Stimulated activated memory B cell treated with anti-CD40 and anti-IgM and Interleukin-4, amounts not matched to agents 10 μg/mL and 1 μg/mL and 100 μg/mL, for 72 hours (primary cell): ENCODE measurements at places on chromosomes 7 and 10.

DNA sequence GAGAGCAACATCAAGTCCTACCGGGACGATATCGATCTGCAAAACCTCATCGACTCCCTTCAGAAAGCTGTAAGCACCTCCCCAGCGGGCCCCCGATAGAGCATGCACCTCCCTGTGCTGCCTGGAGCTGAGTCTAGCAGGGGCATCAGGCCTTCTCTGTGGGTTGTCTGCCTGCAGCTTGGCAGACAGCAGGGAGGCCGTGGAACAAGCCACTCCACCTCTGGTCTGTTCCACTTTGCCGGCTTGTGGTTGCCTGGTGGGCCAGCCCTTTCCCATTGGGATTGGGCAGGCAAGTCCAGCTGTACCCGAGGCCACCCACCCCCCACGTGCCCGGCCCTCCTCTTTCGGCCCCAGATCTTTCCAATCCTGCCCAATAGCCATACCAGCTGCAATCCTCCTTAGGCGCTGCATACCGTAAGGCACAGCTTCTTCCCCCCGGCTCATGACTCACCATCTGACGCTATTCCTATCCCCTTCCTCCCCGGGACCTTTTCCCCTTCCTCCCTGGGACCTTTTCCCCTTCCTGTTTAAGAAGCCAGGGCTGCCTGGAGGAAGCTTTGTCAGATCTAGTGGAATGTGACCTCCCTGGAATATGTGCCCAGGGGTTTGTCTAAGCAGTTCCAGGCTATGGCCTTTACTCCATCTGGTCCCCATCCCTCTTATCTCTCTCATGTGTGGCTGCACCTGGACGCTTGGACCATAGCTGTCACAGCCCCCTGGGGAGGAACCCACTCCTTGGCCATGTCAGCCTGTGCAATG is 28.1 kb upstream of the SH2D4B start:
- ATAC-seq: no peak

- ATAC-seq: no peak
Measured at GRCh38 chr10:132254841-132255240, 52.9 kb downstream of the STK32C start.

- no peak for ATAC-seq
Measured at GRCh38 chr7:20270371-20270770, 53.2 kb upstream of the MACC1 start.

DNA sequence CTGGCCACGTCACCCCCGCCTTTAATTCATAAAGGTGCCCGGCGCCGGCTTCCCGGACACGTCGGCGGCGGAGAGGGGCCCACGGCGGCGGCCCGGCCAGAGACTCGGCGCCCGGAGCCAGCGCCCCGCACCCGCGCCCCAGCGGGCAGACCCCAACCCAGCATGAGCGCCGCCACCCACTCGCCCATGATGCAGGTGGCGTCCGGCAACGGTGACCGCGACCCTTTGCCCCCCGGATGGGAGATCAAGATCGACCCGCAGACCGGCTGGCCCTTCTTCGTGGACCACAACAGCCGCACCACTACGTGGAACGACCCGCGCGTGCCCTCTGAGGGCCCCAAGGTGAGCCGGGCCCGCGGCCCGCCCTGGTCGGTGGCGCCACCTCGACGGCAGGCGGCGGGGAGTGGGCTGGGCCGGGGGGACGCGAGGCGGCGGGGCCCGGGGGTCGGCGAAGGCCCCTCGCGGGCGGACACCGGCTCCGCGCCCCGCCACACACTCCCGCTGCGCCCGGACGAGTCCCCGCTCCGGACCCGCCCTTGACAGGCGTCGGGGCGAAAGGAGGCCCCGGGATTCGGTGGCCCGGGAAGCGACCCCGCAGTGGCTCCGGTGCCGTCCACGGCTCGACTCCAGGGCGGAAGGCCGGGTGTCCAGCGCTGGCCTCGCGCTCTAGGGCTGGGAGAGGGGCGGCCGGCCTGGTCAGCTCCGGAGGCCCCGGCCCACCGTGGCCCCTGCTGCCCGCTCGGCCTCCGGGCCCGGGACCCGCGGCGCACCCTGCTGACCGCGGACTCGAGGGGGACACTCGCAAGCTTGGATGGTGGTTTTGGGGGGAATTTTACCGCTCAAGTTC is 557 bp downstream of the BAG3 start:
- ATAC-seq: peak; percentile 52

GRCh38 chr7:132766660-132767059 is 190.4 kb upstream of the PLXNA4 start:
- ATAC-seq: no peak

DNA sequence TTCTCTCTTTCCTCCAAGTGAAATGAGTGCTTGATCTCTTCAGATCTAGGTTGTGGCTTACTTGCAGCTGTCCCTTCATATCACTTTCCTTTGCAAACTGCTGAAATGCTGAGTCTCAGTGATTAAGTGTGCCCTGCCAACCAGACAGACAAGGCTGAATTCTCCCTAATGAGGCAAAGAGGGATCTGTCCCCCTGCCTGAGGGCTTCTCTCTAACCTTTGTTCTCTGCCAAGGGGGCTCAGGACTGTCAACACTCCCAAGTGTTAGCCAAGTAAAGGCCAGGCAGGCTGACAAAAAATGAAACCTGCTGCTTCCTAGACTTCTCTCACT is at the start of gene MSS51:
Gene MSS51, minus strand, starts transcription at position 24 of the 330 bp plus-strand sequence. CDS start 5,277 bp downstream, outside the sequence.
- ATAC-seq: no peak

GRCh38 chr7:135285547-135286233 is 52.1 kb downstream of the STRA8 start:
- no peak for ATAC-seq

DNA sequence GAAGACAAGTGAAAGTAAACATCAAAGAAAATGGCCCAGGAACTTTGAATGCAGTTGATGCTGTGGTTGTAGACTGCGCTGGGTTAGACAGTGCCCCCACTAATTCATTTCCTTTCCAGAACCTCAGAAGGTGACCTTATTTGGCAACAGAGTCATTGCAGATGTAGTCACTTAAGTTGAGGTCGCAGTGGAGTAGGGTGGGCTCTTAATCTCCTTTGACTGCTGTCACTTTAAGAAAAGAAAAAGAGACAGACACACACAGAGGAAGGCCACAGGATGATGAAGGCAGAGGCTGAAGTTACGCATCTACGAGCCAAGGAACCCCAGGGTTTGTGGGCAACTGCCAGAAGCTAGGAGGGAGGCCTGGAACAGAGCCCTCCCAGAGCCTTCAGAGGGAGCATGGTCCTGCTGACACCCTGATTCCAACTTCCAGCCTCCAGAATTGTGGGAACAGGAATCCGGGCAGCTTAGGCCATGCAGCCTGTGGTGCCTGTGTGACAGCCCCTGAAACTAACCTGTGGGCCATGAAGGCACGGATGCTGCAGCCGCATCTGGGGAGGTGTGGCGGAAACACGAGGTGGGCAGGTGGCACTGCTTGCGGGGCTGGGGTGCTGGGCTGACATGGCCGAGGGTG is 107.6 kb downstream of the PRKAG2 start:
- peak; percentile 75 for ATAC-seq
